ENCODE measurements at places on chromosomes 3 and 15. TPM values are rescaled to one million over a fixed set of nuclear protein-coding genes. Genes with fewer than 3 reads are reported as not detected.

Gene CADM2
- not detected for total RNA-seq

Gene ENTPD3
- total RNA-seq = 0.14 TPM

Gene GPR27
- total RNA-seq = not detected

Gene LRRN1
- total RNA-seq = not detected

Gene AMIGO3
- total RNA-seq = not detected

Gene NOX5
- total RNA-seq = 0.09 TPM

Gene FGD5
- 0.14 TPM for total RNA-seq

Gene ZCWPW2
- total RNA-seq = 0.74 TPM

Gene NSMCE3
- 11.6 TPM for total RNA-seq

Gene SPINK8
- total RNA-seq = not detected

Gene BTLA
- total RNA-seq = under 0.01 TPM

Gene ISLR
- 157 TPM for total RNA-seq

Gene STARD9
- total RNA-seq = 4.0 TPM

Gene ZNF501
- total RNA-seq = 4.0 TPM

Gene FANCD2OS
- not detected for total RNA-seq

Gene MEX3B
- 6.1 TPM for total RNA-seq

Gene RBP2
- total RNA-seq = not detected

Gene TERC
- total RNA-seq = 37.7 TPM

Gene SNTN
- total RNA-seq = not detected

Gene EIF4E3
- 1.1 TPM for total RNA-seq

Gene EOMES
- total RNA-seq = not detected

Gene HTR3E
- not detected for total RNA-seq

Gene HESX1
- 0.65 TPM for total RNA-seq

Gene ARID3B
- 1.4 TPM for total RNA-seq

Gene ITIH1
- 0.18 TPM for total RNA-seq

Gene TRIM71
- not detected for total RNA-seq

All from smooth muscle cell of bladder (primary cell).